ENCODE measurements at places on chromosomes 1 and 21.

- no peak for DNase-seq
Observed at GRCh38 chr1:117606649-117607430, 992 bp downstream of the TENT5C start.

GRCh38 chr1:246579818-246580217, 13.6 kb downstream of the CNST start:
- DNase-seq, result no peak

- DNase-seq, result no peak
Observed at GRCh38 chr1:24465638-24466037, 37.0 kb upstream of the RCAN3 start.

DNA sequence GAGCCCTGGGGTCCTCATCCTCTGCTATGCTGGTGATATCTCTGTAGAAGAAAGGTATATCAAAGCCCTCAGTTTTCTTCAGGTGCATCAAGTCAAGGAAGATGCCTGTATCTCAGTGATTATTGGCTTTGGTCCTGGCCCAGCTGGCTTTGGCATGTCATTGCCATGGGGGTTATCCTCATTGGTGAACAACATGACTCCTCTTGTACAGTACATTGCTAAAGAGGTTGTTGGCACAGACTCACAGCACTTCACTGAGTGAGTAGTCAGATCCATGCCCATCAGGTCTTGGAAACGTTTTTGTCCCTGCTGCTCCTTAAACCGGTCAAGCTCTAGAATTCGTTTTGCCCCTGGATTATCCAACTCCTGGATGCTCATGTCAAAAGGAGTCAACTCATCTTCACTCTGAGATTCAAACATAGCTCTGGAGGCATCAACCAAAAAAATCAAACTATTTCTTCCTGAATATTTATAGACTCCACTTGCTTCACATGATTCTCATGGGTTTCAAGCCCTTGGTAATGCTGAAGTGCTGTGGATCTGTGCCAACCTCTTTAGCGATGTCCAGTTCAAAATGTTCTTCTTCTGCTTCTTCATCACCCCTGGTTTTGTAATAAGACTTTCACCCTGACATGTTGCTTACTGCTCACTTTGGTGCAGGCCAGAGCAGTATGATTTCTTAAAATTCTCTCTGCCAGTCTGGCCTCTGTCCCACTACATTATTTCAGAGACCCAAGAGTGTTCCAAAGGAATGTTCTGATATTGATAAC, 43.0 kb upstream of the RAB3GAP2 start:
- DNase-seq, result no peak

- no peak for DNase-seq
Observed at GRCh38 chr1:84271441-84272151, 29.9 kb upstream of the SAMD13 start.

- no peak for DNase-seq
Observed at GRCh38 chr21:46350981-46351380, 27.0 kb downstream of the PCNT start.

- DNase-seq, result no peak
Observed at GRCh38 chr1:166166329-166166697, 488 bp downstream of the FAM78B start.

GRCh38 chr1:11525516-11525915, 46.6 kb downstream of the DISP3 start:
- DNase-seq, result no peak

DNA sequence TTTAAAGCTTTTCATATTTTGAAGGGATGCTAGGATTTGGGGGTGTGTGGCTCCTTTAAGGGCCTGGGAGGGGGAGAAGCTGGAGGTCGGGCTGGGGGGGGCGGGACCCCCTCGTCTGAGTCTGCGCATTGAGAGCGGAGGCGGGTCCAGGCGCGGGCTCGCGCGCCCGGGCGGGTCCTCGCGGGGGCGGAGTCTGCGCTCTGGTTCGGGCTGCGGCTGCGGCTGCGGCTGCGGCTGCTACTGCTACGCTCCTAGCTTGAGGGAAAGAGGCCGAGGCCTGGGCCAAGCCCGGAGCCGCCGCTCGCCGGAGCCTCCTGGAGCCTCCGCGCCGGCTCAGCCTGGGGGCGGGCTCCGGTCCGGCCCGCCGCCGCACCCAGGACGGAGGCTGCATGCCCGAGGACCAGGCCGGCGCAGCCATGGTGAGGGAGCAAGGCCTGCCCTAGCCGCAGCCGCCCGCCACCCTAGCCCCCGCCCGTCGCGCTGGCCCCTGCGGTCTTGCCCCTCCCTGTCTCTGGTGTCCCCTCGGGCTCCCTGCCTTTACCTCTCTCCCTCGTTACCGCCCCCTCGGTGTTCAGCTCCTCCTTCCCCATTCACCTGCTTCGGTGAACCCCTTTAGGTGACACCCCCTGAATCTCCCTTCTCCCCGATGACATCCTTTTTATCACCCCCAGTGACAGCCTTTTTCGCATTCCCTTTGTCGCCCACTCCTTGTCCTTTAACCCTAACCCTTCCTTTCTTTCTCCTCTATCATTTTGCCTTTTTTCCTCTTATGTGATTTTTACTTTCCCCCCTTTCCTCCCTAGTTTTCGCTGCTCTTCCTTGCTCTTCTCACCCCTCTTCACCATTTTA, at the start of gene ZYG11B:
Gene ZYG11B, plus strand, starts transcription at position 189 of the 849 bp plus-strand sequence. Its CDS starts 201 bp downstream, at position 390.
- DNase-seq, result peak; percentile 90

DNA sequence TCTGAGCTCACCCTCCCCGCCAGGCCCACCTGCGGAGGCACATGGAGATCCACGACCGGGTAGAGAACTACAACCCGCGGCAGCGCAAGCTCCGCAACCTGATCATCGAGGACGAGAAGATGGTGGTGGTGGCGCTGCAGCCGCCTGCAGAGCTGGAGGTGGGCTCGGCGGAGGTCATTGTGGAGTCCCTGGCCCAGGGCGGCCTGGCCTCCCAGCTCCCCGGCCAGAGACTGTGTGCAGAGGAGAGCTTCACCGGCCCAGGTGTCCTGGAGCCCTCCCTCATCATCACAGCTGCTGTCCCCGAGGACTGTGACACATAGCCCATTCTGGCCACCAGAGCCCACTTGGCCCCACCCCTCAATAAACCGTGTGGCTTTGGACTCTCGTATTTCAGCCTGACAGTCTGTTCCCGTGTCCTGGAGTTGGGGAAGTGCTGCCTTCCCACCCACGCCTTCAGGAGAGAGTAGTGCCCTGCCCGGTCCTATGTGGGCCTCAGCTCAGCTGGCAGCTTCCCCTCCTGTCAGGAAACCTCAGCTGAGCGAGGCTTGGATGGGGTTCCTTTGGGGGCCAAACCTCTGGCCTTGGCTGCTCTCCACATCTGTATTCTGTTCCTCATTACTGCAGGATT, 9.2 kb downstream of the ZBTB48 start:
- DNase-seq, result no peak

All from NCI-H2107 (cell line).